Stimulated activated CD8-positive, alpha-beta memory T cell treated with anti-CD3 and anti-CD28 coated beads, Interleukin-4, amount 100 ng/mL, for 1 hour (primary cell): ENCODE measurements at places on chromosomes 16 and 17.
A peak's percentile ranks its signal among the peaks of the same experiment; 100 is the strongest.

DNA sequence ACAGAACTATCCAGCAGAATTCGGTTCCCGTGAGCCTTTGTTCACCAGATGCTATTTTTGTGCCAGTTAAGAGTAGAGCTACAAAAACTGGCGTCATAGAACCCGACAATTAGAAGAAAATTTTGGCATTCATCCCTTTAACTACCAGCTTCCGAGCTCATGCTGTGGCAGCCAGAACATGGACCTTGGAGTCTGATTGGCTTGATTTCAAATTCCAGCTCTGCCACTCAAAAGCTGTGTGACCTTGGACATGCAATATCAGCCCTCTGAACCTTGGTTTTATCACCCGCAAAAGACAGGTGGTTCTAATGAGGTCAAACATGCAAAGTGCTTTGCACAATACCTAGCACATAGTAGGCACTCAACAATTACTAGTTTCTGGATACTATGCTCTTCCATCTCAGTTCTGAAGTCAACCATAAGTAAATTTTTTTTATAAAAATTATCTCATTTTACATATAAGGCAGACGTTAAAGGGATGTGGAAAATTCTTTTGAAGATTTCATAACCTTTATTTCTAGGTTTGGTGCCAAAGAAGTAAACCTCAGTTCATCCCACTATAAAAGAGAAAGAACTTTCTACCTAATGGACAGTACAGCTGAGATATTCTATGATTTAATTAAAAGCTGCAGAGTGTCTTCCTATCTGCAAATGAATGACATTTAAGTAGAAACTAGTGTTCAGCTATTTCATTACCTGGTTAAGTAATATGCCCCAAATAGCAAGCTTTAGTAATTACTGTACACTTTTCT lies 331.5 kb downstream of the HAPSTR1 start:
- no peak for DNase-seq

DNA sequence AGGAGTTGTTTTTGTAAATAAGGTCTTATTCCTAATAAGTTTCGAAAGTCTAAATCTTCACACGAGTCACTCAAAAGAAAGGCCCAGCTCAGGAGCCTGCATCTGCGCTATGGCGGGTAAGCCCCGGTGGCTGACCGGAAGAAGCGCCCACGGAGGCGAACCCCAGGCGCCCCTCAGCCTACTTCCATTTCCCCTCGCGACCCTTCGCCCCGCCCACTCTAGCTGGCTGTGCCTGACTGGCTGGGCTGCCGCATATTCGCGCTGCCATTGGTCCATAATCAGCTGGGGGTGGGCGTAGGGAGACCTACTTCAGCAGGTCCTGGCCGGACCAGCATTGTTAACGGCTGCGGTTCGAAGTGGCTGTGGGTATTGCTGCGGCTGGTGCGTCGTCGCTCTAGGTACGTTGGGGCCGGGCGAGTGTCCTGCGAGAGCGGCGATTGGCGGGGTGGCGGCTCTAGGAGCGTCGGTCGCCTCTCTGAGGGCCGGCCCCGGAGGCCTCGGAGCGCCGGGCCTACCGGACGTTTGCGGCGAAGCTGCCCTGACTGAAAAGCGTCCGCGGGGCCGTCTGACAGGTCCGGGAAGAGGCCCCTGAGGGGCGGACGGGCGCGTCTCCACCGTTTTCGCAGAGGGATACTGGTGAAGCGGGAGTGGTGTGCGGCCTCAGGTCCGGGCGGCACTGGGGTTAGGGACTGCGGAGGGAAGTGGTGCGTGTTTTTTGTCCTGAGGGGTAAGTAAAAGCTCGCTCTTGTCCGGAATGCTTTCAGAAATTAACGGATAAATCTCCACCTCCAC lies at the start of gene ATF7IP2:
Gene ATF7IP2, plus strand, starts transcription at position 337 of the 792 bp plus-strand sequence. CDS start 44,560 bp downstream, outside the sequence.
- peak; percentile 60 for DNase-seq

DNA sequence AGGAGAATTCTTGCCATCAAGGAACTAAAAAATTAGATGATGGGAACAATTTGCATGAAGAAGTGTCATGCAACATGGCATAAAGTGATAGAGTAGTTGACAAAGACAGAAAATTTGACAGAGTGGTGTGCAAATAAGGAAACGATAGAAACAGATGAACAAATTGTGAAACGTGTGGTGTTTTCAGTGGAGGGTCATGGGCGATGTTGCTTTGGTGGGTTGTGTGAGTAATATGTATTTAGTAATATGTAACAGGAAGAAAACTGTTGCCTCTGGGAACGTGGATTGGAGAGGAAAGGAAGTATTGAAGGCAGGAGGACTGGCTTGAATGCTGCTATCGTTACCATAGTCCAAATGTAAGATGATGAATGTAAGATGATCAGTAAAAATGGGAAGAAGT lies 3.6 kb downstream of the COX10 start:
- no peak for DNase-seq

- no peak for DNase-seq
Observed at GRCh38 chr17:81561494-81561885, 9.3 kb upstream of the FAAP100 start.
